Activated CD4-positive, alpha-beta T cell treated with anti-CD3 and anti-CD28 coated beads, Interleukin-2, amount 50 U/mL, for 16 hours (primary cell): ENCODE measurements at places on chromosomes 4 and X.

DNA sequence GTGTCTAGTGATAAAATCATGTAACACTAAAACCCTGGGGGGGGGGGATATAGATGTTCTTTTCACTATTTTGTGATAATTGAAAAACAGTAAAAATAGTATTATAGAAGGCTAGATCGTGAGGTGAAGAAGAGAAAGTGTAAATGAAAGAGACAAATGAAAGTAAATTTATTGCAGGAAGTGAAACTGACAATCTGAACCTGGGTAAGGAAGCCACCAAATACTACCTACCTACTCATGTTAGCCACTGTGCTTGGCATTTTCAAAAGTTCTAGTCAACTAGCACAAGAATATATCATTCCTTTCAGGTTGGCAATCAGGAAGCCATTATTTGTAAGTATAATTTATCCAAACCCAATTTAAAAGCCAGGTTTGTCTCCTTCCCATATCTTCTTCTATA lies 1366.1 kb downstream of the FAM133A start:
- no peak for DNase-seq

DNA sequence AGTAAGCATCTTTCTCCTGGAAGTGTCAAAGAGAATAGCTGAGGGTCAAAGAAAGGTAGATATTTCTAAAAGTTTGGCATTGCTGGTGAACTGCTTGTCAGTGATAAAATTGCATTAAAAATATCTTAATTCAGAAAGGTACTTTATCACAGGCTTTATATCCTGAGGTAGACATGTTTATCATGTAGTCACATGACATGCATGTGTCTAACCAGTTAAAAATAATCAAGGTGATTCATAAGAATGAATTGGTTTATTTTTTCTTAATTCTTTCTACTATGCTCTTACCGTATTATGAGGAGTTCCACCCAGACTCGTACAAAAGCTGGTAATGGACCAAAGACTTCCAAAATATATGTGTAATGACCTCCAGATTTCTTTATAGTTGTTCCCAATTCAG lies 6.1 kb downstream of the SLC7A11 start:
- DNase-seq, result no peak

GRCh38 chr4:12446657-12447185 lies 1018.0 kb upstream of the HS3ST1 start:
- DNase-seq, result no peak

DNA sequence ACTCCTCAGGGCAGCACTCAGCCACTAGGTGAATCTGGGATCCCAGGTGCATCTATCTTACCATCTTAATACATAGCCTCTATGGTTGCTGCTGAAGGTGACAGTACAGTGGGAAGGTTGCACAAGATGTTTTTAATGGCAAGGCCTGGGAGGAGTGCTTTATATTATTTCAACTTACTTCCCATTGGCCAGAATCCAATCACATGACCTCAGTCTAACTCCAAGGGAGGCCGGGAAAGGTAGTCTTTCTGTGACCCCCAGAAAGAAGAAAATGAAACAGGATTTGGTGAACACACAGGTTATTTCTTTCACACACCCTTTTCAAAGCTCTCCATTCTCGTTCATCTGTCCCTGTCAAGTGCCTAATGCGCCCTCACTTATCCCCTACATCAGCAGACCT lies 189.1 kb upstream of the ATP6AP2 start:
- DNase-seq, result no peak

DNA sequence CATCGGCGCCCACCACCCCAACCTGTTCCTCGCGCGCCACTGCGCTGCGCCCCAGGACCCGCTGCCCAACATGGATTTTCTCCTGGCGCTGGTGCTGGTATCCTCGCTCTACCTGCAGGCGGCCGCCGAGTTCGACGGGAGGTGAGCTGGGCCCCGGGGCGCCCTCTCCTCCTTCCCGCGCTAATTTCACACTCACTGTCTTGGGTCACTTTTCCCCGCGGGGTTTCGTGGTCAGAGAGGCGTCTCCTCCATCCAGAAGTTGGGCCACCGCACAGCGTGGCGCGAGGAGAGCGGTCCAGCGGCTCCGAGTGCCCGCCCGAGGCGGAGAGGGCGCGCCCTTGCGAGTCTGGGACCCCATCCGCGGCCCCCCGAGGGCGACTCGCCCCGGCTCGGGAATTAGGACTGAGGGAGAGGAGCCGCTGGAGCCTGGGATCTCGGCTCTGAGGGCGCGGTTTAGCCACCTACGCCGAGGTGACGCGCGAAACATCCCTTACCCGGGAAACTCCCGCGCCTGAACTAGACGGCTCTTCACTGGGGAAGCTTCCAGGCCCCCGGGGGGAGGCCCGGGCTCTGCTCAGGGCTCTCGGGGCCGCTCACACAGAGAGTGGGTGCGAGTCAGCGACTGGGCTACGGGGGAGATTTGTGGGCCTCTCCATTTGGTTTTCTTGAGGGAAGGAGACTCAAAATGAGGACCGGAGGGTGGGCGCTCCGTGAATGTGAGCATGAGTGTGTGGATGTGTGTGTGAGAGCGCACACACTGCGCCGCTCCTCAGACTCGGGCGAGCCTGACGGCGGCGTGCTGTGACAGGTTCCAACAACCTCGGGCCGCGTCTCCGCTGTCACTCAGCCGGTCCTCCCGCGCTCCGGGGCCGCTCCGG lies 551 bp downstream of the NPNT start:
- DNase-seq, result peak; percentile 14

DNA sequence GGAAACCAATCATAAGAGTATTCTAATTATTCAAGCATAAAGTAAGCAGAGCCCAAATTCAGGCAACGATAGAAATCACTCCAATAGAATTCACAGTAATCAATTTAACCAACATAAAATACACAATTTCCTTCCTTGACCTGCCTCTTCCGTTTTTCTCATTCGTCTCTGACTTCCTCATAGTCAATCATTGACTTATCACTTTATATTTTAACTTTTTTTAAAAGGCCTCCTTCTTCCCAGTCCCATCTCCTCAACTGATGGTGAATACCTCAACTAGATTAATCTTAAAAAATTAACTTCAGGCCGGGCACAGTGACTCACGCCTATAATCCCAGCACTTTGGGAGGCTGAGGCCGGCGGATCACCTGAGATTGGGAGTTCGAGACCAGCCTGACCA lies 13.3 kb downstream of the CNOT6L start:
- no peak for DNase-seq

DNA sequence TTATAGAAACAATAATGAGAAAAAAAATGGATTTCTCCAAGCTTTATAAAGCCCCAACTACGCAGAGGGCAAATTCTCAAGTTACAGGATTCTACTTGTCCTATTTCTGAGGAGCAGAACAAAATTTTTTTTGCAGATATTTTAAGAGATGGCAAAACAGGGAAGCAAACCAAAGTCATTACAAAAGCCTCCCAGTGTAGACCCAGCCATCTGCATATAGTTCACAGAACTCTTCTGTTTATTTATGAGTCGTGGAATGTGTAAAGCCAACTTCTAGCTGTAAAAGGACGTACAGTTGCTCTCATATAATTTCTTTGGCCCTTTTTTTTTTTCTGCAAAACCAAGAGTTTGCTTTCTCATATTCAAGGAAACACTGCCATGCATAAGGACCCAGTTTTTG lies 120.4 kb downstream of the PCDH7 start:
- no peak for DNase-seq

DNA sequence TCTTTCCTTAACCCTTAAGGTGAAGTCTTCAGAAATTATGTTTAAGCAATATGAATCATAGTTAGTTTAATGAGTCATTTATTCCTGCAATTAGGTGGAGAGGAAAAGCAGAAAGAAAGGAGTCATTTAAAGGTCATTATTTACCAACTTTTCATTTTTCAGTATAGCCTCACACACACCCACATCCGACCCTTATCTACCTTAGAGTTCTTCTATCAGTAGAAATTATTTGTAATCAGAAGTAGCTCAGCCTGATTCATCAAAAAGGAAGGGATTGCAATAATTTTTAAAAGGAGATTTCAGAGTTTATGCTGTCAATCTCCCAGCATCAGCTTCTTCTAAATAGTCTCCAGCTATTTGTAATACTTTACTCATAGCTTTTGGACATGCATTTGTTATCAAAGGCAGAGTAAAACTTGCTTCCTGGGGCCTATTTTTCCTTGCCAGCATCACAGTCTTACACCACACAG lies 5.9 kb downstream of the ANXA10 start:
- no peak for DNase-seq

- DNase-seq, result no peak
These were observed 227.7 kb downstream of the VEGFC start for GRCh38 chr4:176565049-176565448.

GRCh38 chr4:33134366-33134765 lies 2414.2 kb downstream of the PCDH7 start:
- DNase-seq, result no peak

DNA sequence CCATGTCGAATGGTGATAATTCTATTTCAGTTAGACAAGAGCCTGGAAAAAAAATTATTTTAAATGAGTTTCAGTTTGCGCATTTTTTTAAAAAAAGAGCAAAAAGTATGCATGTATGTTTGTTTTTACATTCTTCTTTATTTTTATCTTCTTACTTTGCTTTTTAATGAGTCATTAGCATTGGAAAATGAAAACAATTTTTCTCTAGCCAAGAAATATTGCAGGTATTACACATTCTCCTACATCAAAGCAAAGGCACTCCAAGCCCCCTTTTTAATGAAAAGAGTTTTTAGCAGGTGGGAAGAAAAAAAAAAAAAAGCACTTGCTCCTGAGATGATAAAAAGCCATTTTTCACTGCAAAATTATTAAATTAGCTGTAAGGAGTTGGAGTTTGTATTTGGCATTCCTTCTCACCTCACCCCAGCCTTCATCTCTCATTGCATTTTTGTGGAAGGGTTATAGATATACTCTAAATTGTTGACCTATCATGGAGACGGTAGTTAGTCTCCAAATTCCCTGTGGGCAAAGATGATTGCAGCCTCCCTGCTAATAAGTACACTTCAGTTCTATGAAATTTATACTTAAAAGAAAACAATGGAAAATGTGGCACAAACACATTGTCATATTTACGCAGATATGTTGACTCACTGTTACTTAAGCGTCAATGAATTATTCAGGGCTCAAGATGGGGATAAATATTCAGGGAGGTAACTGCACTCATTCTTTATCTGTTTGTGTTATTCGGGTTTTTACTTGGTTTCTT lies 43.8 kb downstream of the PALLD start:
- DNase-seq, result no peak

DNA sequence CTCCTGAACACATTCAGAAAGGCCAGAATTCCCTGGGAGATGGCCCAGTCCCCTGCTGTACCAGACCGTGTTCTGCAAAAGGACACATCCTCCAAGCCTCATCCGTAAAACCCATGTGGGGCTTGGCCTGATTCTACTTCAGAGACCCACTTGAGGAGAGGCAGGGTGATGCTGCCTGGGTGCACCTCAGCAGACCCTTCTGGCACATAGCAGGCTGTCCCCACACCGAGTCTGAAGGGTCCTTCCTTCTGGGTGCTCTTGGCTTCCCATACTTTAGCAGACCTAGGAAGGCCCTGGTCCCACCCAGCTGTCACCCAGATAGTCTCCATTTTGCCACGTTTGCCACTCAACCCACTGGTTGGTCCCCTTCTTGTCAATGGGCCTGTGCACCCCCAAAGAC lies 270.1 kb upstream of the AGTR2 start:
- DNase-seq, result no peak

GRCh38 chrX:72245461-72246089 lies 6.7 kb upstream of the ERCC6L start:
- DNase-seq, result peak; percentile 53

- no peak for DNase-seq
These were observed 53.5 kb upstream of the PCDH10 start for GRCh38 chr4:133095591-133095990.

DNA sequence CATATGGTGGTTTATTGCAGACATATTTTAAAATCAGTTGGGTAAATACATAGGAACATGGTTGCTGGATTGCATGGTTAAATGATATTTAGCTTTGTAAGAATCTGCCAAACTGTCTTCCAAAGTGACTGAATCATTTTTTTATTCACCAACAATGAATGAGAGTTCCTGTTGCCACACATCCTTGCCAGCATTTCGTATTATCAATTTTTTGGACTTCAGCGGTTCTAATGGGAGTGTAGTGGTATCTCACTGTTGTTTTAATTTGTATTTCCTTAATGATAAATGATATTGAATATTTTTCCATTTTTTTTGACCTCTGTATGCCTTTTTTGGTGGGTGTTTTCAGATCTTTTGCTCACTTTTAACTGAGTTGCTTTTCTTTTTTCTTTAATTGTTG lies 1.4 kb upstream of the MTHFD2L start:
- no peak for DNase-seq

DNA sequence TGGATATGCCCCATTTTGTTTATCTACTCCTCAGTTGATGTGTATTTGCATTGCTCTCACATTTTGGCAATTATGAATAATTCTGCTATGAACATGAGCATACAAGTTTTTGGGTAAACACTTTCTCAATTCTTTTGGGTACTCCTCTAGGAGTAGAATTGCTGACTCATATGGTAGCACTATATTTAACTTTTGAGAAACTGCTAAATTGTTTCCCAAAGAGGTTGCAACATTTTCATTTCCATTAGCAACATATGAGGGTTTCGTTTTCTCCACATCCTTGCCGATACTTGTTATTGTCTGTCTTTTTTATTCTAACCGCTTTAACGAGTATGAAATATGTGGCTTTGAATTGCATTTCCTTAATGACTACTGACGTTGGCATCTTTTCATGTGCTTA lies 185.4 kb downstream of the TSPAN5 start:
- DNase-seq, result peak; percentile 45
